ENCODE measurements at places on chromosomes 13 and 19. TPM values are rescaled to one million over a fixed set of nuclear protein-coding genes. Genes with fewer than 3 reads are reported as not detected.

The PRR22 gene
- 1.9 TPM for total RNA-seq

GRCh38 chr19:52188822-52189734, 774 bp upstream of the PPP2R1A start:
- H3K27me3 ChIP-seq = no peaks in the 10 kb centered on the region
- H3K4me1 ChIP-seq = no peaks in the 10 kb centered on the region

- H3K27ac ChIP-seq = no peak overlapping the region
- H3K36me3 ChIP-seq = no peaks in the 10 kb centered on the region
- H3K4me3 ChIP-seq = no peak overlapping the region
- peaks cover 4% of the 10 kb centered on the region for H3K4me1 ChIP-seq
- DNase-seq = no peak
These were observed 2.3 kb upstream of the HIF3A start for GRCh38 chr19:46294494-46294893.

GRCh38 chr19:14818588-14818987, 16.4 kb downstream of the OR7A5 start:
- H3K36me3 ChIP-seq = no peaks in the 10 kb centered on the region
- H3K27ac ChIP-seq = no peak overlapping the region
- no peaks in the 10 kb centered on the region for H3K27me3 ChIP-seq
- H3K4me3 ChIP-seq = no peak overlapping the region

The SSC5D gene
- total RNA-seq = 1.4 TPM

GRCh38 chr13:73754241-73754640, 380.0 kb downstream of the KLF12 start:
- H3K27me3 ChIP-seq = no peaks in the 10 kb centered on the region
- no peaks in the 10 kb centered on the region for H3K36me3 ChIP-seq
- no peak for DNase-seq

GRCh38 chr19:28596561-28597071, 616.3 kb downstream of the UQCRFS1 start:
- H3K4me3 ChIP-seq = no peak overlapping the region
- H3K27ac ChIP-seq = no peak overlapping the region
- no peaks in the 10 kb centered on the region for H3K4me1 ChIP-seq

The ZNF470 gene
- 6.7 TPM for total RNA-seq

GRCh38 chr13:24684600-24684998, 4.4 kb downstream of the ATP12A start:
- H3K36me3 ChIP-seq = no peaks in the 10 kb centered on the region
- peaks cover 6% of the 10 kb centered on the region for H3K4me1 ChIP-seq
- no peak overlapping the region for H3K4me3 ChIP-seq
- peaks cover 10% of the 10 kb centered on the region for H3K27me3 ChIP-seq
- peak; percentile 61 for DNase-seq
- H3K27ac ChIP-seq = no peak overlapping the region

The OR7C1 gene
- not detected for total RNA-seq
